ENCODE measurements at places on chromosomes 2 and 18. TPM values are rescaled to one million over a fixed set of nuclear protein-coding genes. Genes with fewer than 3 reads are reported as not detected.

DNA sequence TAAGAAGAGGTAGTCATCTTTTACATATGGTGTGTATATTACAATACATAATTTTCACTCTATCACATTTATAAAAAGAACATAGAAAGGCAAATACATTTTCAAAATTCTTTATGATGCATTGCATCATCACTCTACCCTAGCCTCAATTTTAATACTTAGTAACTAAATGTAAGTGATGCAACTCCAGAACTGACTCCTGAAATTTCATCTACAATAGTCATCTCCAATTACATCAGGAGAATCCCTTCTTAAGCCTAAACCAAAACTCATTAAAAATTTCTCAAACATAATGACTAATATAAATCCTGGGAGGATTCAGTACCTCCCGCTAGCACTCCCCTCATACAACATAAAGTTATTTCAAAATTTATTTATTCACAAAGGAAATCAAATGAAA is 15.9 kb downstream of the TMX3 start:
- no peak for DNase-seq
- H3K4me3 ChIP-seq = no peak overlapping the region
- H3K27me3 ChIP-seq = no peaks in the 10 kb centered on the region
- H3K4me1 ChIP-seq = no peaks in the 10 kb centered on the region
- H3K36me3 ChIP-seq = no peaks in the 10 kb centered on the region

DNA sequence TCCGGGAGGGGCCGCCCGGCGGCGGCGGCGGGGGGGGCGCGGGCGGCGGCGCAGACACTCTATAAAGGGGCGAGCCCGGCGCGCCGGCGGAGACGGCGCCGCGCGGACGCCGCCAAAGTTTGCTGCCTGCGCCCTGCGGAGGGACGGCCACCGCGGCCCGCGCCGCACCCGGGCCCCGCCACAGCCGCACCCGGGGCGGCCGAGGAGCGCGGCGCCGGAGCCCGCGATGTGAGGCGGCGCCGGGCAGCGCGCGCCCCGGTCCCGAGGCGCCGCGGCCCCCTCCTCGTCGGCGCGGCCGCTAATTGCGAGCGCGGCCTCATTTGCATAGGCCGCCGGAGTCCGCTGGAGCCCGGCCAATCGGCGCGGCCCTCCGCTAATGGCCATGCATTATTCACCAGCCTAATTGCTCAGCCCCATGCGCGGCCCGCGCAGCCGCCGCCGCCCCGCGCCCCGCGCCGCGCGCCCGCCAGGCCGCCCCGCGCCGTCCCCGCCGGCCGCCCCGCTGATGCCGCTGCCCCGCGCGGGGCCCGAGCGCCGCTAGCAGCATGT is at the start of gene SALL3:
TSS of gene SALL3 (plus strand) at position 89 of the 549 bp plus-strand sequence. CDS start at position 546, 457 bp downstream.
- H3K27ac ChIP-seq = no peak within 1 kb of the TSS
- no peak for DNase-seq
- H3K36me3 ChIP-seq = no peaks in the 10 kb centered on the region

DNA sequence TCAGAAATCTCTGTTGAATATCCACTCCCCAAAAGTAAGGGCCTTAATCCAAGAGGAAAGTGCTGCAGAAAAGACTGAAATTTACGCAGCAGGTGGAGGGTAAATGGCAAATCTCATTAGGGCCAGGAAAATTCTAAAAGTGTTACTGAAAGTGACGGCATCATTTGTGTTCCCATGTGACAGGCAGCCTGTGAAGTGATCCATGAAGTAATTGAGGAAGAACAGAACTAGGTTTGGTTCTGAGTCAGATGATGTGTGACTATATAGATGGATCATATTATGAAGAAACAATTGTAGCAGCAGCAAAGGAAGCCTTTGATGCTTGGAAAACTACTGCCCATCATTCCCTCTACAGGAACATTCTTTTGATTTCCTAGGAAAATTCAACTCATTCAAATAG is 401.2 kb downstream of the TGIF1 start:
- H3K27me3 ChIP-seq = no peaks in the 10 kb centered on the region
- no peaks in the 10 kb centered on the region for H3K4me1 ChIP-seq
- no peak overlapping the region for H3K4me3 ChIP-seq
- no peak overlapping the region for H3K27ac ChIP-seq
- DNase-seq = no peak

- no peaks in the 10 kb centered on the region for H3K36me3 ChIP-seq
- no peak overlapping the region for H3K4me3 ChIP-seq
- no peaks in the 10 kb centered on the region for H3K4me1 ChIP-seq
- H3K27ac ChIP-seq = no peak overlapping the region
- no peak for DNase-seq
These were observed 100.0 kb downstream of the WDSUB1 start for GRCh38 chr2:159186462-159186861.

DNA sequence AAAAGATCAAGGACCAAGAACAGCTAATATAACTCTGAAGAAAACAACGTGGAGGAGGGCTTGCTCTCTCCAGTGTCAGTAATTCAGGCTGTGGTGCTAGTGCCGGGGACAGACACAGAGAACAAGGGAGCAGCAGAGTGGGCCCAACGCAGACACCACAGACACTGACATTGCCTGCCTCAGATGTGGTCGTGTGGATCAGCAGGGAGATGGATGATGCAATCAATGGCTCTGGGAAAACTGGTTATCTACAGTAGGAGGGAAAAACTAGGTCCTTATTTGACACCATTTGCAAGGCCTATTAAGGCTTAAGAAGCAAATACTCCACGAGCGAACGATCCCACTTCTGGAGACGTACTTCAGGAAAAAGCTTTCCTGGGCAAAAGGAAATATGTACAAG is 36.1 kb downstream of the HDLBP start:
- no peaks in the 10 kb centered on the region for H3K36me3 ChIP-seq
- H3K4me1 ChIP-seq = no peaks in the 10 kb centered on the region
- H3K4me3 ChIP-seq = no peak overlapping the region

DNA sequence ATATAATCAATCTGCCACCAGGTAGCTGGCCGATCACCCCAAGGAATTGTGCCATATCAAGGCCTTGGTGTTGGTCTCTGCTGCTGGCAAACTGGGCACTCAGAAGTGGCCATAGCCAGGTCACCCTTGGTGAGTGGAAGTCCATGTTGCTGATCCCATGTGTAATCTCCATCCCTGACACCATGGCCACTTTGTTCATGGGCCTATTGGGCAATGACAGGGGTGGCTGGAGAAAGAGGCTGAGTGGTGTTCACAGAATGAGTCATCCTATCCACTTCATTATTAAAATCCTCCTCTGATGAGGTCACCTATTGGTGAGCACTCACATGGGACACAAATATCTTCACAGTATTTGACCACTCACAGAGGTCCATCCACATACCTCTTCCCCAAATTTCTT is 26.7 kb upstream of the CD226 start:
- DNase-seq = no peak
- no peak overlapping the region for H3K4me3 ChIP-seq
- H3K4me1 ChIP-seq = no peaks in the 10 kb centered on the region
- H3K27ac ChIP-seq = no peak overlapping the region

- no peak for DNase-seq
- H3K36me3 ChIP-seq = no peaks in the 10 kb centered on the region
- H3K27ac ChIP-seq = no peak overlapping the region
- no peaks in the 10 kb centered on the region for H3K4me1 ChIP-seq
These were observed 16.7 kb upstream of the MRO start for GRCh38 chr18:50836521-50836957.

GRCh38 chr2:230975927-230976326 is 20.0 kb upstream of the SPATA3 start:
- H3K4me3 ChIP-seq = no peak overlapping the region
- H3K27ac ChIP-seq = no peak overlapping the region
- no peak for DNase-seq

DNA sequence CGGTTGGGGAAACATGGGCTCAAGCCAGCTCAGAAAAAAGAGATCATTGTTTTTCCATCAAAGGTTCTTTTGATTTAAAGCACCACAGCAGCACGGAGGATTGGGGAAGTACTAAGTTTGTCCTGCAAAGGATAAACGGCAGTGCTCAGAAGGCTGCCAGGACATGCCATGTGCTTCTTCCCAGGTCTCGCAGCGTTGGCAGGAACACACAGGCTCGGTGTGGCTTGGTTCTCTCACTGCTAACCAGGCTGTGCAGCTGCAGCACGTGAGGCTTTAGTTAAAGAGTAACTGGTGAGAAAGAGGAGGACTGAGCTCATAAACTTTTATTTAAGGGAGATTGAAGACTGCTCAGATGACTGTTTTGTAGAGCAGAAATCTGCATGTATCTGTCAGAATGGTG is 264.3 kb downstream of the TSN start:
- no peak for DNase-seq
- H3K36me3 ChIP-seq = no peaks in the 10 kb centered on the region
- no peak overlapping the region for H3K4me3 ChIP-seq
- H3K4me1 ChIP-seq = no peaks in the 10 kb centered on the region
- no peaks in the 10 kb centered on the region for H3K27me3 ChIP-seq

GRCh38 chr2:17892770-17893534 is 14.5 kb downstream of the KCNS3 start:
- H3K36me3 ChIP-seq = no peaks in the 10 kb centered on the region
- no peak overlapping the region for H3K4me3 ChIP-seq
- no peaks in the 10 kb centered on the region for H3K27me3 ChIP-seq
- H3K4me1 ChIP-seq = no peaks in the 10 kb centered on the region

DNA sequence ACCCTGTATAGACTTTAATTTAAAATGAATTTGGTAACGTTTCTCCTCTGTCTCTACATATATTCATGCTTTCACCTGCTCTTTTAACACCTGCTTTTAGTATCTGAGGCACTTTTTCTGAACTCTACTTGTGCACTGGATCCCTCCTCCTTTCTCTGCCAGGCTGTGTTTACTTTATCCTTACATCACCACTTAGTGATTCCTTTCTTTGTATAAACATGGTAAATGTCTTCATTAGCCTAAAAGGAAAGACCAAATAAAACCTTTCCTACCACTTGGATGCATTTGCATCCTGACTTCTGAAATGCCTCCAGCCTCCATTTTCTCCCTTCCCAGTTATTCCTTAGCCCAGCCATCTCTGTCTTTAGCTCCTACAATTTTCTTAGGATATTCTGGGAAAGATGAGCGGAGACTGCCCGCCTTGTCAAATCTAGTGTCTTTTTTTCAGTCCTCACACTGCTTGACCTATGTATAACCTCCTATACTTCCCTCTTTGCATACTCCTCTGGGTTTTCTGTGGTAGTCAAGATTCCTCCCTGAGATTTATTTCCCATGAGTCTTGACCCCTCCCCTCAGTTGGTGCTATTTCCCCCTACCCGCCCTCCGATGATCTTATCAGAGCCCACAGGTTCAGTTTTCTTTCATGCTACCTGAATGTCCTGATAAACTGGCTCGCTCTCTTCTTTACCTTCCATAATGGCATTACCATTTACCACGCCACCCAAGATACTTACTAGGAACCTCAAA is 44.8 kb downstream of the REL start:
- H3K36me3 ChIP-seq = no peaks in the 10 kb centered on the region
- no peak overlapping the region for H3K27ac ChIP-seq
- DNase-seq = no peak
- H3K27me3 ChIP-seq = no peaks in the 10 kb centered on the region
- no peak overlapping the region for H3K4me3 ChIP-seq

DNA sequence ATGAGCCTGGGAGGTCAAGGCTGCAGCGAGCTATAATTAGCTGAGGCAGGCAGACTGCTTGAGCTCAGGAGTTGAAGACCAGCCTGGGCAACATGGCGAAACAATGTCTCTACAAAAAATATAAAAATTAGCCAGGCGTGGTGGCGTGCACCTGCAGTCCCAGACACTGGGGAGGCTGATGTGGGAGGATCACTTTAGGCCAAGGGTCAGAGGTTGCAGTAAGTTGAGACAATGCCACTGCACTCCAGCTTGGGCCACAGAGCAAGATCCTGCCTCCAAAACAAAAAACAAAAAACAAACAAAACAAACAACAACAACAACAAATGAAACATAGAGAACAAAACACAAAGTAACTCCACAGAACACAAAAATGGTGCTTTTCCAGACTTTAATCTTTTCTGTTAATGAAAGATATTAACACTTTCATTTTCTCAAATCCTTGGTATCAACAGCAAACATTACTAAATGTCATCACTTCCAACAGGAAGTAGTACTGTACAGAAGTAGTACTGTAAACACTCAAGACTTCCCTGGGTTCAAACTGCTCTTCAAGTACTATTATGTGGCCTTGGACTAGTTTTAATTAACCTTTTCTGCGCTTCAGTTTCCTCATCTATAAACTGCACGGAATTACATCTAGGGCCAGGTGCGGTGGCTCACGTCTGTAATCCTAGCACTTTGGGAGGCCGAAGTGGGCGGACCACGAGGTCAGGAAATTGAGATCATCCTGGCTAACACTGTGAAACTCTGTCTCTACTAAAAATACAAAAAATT is 27.9 kb downstream of the PUM2 start:
- H3K36me3 ChIP-seq = no peaks in the 10 kb centered on the region
- no peak overlapping the region for H3K4me3 ChIP-seq
- DNase-seq = no peak
- no peak overlapping the region for H3K27ac ChIP-seq
- H3K27me3 ChIP-seq = no peaks in the 10 kb centered on the region

UGT1A5 gene
- polyA plus RNA-seq = not detected

ZBTB7C gene
- polyA plus RNA-seq = 6.5 TPM

SAG gene
- polyA plus RNA-seq = not detected

Data from ovary (tissue), 10 donors.